ENCODE measurements at places on chromosomes 12 and 14. TPM values are rescaled to one million over a fixed set of nuclear protein-coding genes. Genes with fewer than 3 reads are reported as not detected.

The GPR162 gene
- total RNA-seq, result 0.64 TPM

The KRR1 gene
- 65.8 TPM for total RNA-seq

The SAMD4A gene
- total RNA-seq, result 16.3 TPM

The LUM gene
- total RNA-seq, result 0.29 TPM

The RPL36AL gene
- 409 TPM for total RNA-seq

The AKAP6 gene
- total RNA-seq, result 0.29 TPM

The TRIM9 gene
- 9.3 TPM for total RNA-seq

The DYNC1H1 gene
- total RNA-seq, result 200 TPM

The GZMH gene
- total RNA-seq, result not detected

The TTC8 gene
- 38.6 TPM for total RNA-seq

The GRIN2B gene
- 5.3 TPM for total RNA-seq

The AQP6 gene
- total RNA-seq, result 0.02 TPM

The FAM90A1 gene
- total RNA-seq, result 0.11 TPM

The NDRG2 gene
- total RNA-seq, result 3.0 TPM

The TMTC2 gene
- total RNA-seq, result 1.1 TPM

The TEX52 gene
- total RNA-seq, result not detected

The KRT1 gene
- not detected for total RNA-seq

The CLEC1A gene
- total RNA-seq, result not detected

The TAS2R9 gene
- total RNA-seq, result not detected

The NFE2 gene
- not detected for total RNA-seq

The ALDH6A1 gene
- 3.3 TPM for total RNA-seq

The MAP3K9 gene
- total RNA-seq, result 6.8 TPM

The PLEK2 gene
- total RNA-seq, result 25.3 TPM

The EML5 gene
- total RNA-seq, result 0.40 TPM

The SERPINA9 gene
- total RNA-seq, result not detected

The CCDC175 gene
- not detected for total RNA-seq

The ALX1 gene
- 4.4 TPM for total RNA-seq

The CTDSP2 gene
- total RNA-seq, result 38.0 TPM

The TUNAR gene
- total RNA-seq, result not detected

The ARHGDIB gene
- total RNA-seq, result 1.5 TPM

The LHX5 gene
- total RNA-seq, result 0.06 TPM

The HOXC12 gene
- not detected for total RNA-seq

The PTPRR gene
- 0.27 TPM for total RNA-seq

The GYS2 gene
- 0.23 TPM for total RNA-seq

The KRT6A gene
- total RNA-seq, result 12.3 TPM

Measured in A549 treated with dexamethasone at 1 μM for 4 hours (cell line).